ENCODE measurements at places on chromosomes 11 and 22. TPM values are rescaled to one million over a fixed set of nuclear protein-coding genes. Genes with fewer than 3 reads are reported as not detected.

- no peak for DNase-seq
- H3K4me1 ChIP-seq: no peaks in the 10 kb centered on the region
- H3K4me3 ChIP-seq: no peak overlapping the region
- H3K36me3 ChIP-seq: no peaks in the 10 kb centered on the region
Measured at GRCh38 chr11:23509023-23509422, 648.7 kb upstream of the CCDC179 start.

- peak overlapping the region; percentile 69 for H3K27ac ChIP-seq
- H3K27me3 ChIP-seq: no peaks in the 10 kb centered on the region
- peaks cover 28% of the 10 kb centered on the region for H3K4me1 ChIP-seq
Measured at GRCh38 chr11:86145439-86146156, 76.7 kb upstream of the PICALM start.

GRCh38 chr11:127926721-127927120 lies 660.6 kb downstream of the ETS1 start:
- peaks cover 4% of the 10 kb centered on the region for H3K27me3 ChIP-seq
- no peaks in the 10 kb centered on the region for H3K36me3 ChIP-seq
- no peak overlapping the region for H3K4me3 ChIP-seq
- no peak overlapping the region for H3K27ac ChIP-seq
- no peaks in the 10 kb centered on the region for H3K4me1 ChIP-seq

GRCh38 chr11:18798799-18799469 lies 7.3 kb upstream of the PTPN5 start:
- H3K4me1 ChIP-seq: peaks cover 9% of the 10 kb centered on the region
- no peak overlapping the region for H3K27ac ChIP-seq
- no peaks in the 10 kb centered on the region for H3K36me3 ChIP-seq
- H3K4me3 ChIP-seq: no peak overlapping the region
- no peaks in the 10 kb centered on the region for H3K27me3 ChIP-seq
- no peak for DNase-seq

DNA sequence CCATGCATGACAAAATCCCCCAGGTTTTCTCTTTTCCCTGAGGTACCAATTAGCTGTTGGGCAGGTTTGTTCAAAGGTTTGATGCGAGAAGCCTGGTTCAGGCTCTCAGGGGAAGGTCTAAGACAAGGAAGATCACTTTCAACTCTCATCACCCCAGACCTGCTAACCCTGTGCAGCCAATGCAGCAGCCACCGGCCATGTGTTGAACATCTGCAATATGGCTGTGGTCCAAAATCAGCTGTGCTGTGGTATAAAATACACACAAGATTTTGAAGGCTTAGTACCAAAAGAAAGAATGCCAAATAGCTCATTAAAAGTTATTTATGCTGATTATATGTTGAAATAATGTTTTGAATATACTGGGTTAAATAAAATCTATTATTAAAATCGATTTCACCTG lies 58.5 kb downstream of the SMCO4 start:
- H3K4me3 ChIP-seq: no peak overlapping the region
- H3K27ac ChIP-seq: no peak overlapping the region
- H3K4me1 ChIP-seq: peaks cover 31% of the 10 kb centered on the region
- H3K27me3 ChIP-seq: no peaks in the 10 kb centered on the region
- no peaks in the 10 kb centered on the region for H3K36me3 ChIP-seq
- peak; percentile 33 for DNase-seq

DNA sequence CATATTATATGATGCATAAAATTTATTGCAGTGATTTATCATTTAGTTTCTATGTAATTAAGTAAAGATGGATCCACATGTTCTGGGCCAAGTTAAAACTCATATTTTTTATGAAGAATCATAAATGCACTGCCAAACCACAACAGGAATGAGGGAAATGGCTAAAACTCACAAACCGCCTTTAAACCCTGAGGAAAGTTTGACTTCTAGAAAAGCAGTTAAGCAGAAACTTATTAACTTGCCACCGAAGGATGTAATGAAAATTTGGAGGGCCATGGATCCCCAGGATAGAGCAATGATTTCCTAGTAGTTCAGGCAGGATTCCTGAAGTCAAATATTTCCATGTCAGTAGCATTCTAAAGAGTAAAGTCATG lies 218.3 kb upstream of the CTSC start:
- H3K4me1 ChIP-seq: no peaks in the 10 kb centered on the region
- H3K27me3 ChIP-seq: no peaks in the 10 kb centered on the region
- H3K27ac ChIP-seq: no peak overlapping the region
- DNase-seq: no peak
- no peaks in the 10 kb centered on the region for H3K36me3 ChIP-seq
- H3K4me3 ChIP-seq: no peak overlapping the region

DNA sequence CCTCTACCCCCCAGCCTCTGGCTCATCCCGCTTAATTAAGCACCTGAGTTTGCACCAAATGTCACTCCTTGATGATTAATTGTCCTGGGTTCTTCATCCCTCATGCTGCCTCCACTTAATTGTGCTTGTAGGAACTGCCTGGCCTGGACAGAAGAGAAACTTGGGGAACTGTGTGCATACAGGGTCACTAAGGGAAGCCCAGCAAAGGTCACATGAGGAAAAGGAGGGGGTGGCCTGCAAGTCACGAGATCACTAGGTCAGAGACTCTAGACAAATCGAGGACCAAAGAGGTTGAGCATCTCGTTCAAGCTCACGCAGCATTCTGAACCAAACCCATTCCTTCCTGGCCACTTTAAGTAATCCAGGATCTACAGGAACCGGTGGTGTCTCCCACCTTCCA lies 75.8 kb downstream of the PDE2A start:
- DNase-seq: no peak
- no peaks in the 10 kb centered on the region for H3K4me1 ChIP-seq
- H3K36me3 ChIP-seq: no peaks in the 10 kb centered on the region
- no peaks in the 10 kb centered on the region for H3K27me3 ChIP-seq
- H3K4me3 ChIP-seq: no peak overlapping the region

DNA sequence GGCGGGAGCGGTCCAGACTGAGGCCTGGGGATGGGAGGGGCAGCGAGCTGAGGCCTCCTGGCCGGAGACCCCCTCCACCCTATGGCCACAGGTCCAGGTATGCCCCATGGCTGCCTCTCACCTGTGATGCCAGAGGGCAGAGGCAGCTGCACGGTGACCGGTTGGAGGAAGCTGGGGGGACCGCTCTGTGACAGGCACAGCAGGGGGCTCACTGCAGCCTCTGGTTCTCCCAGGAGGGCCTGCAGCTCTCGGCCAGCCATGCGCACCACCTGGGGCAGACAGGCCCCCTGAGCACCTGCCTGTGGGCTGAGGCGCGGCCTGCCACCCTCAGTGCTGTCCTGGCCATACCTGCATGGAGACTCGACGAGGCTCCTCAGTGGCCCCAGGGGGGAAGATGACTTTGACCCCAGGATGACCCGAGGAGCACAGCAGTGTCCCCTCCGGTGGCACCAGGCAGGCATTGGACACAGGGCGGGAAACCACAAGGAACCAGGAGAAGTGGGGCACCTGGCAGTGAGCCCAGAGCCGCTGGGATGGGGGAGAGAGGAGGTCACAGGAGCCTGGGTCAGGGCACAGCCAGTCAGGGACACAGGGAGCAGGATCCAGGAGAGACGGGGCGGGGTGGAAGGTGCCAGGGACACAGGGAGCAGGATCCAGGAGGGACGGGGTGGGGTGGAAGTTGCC lies 3.2 kb upstream of the SLC25A22 start:
- H3K36me3 ChIP-seq: no peaks in the 10 kb centered on the region
- no peak overlapping the region for H3K27ac ChIP-seq
- H3K27me3 ChIP-seq: no peaks in the 10 kb centered on the region
- no peak for DNase-seq

Gene CHRDL2
- not detected for total RNA-seq

Gene MAJIN
- not detected for total RNA-seq

Gene SYT12
- 0.78 TPM for total RNA-seq

Gene RIN1
- total RNA-seq: 11.4 TPM

Gene MPZL2
- total RNA-seq: 19.7 TPM

Gene SEPTIN3
- total RNA-seq: not detected

Gene SLC15A3
- total RNA-seq: 2.0 TPM
